Hepatic stellate cell (primary cell): ENCODE measurements at places on chromosomes 2 and 18.
A peak's percentile ranks its signal among the peaks of the same experiment; 100 is the strongest.

- DNase-seq: no peak
These were observed 274.5 kb downstream of the TMX3 start for GRCh38 chr18:68440433-68440832.

- DNase-seq: no peak
These were observed 244.9 kb upstream of the CXCR4 start for GRCh38 chr2:136362676-136363390.

- DNase-seq: no peak
These were observed 1.2 kb downstream of the OTX1 start for GRCh38 chr2:63051795-63052333.

- DNase-seq: no peak
These were observed 13.2 kb downstream of the ITM2C start for GRCh38 chr2:230877759-230878598.

- no peak for DNase-seq
These were observed 24.1 kb downstream of the INPP4A start for GRCh38 chr2:98468621-98469236.

- DNase-seq: no peak
These were observed 32.6 kb upstream of the KCMF1 start for GRCh38 chr2:84938194-84938879.

DNA sequence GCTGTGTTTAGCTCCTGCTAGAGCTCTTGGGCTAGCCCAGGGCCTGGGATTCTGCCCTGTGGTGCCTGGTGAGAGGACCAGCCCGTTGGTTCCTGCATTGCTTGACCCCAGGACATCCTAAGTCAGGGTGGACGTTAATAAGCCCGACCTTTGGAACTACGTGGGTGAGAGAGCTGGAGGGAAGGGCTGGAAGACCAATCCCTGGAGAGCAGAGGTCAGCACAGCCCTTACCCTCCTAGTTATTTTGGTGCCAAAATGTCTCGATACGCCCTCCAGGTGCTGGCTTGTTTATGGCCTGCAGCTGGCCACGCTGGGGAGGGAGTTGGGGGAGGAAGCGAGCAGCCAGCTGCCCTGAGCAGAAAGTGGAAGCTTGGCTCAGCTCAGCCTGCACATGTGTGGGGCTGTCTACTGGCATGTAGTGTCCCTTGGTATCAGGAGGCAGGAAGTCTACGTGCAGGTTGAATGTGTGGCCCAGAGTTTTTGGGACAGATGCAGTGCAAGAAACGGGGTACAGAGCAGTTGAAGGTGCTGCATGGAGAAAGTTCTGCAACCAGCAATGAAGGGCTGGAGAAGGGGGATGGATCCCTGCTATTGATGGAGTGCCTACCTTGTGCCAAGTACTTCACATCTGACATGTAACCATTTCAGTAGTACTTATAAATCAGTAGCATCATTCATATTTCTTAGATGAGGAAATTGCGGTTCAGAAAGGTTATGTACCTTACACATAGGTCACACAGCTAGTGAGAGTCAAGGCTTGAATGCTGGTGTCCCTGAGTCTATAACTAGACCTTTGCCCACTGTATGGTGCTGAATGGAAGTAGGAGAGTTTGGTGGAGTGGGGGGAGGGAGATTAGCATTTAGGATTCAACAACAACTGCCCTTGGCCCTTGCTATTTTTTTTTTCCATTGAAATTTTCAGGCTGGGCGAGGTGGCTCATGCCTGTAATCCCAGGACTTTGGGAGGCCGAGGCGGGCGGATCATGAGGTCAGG is 5.0 kb upstream of the DGKD start:
- no peak for DNase-seq

- DNase-seq: no peak
These were observed at the start of gene ARHGAP15 for GRCh38 chr2:143128681-143129580. TSS of gene ARHGAP15 (plus strand) at chr2:143129419.

DNA sequence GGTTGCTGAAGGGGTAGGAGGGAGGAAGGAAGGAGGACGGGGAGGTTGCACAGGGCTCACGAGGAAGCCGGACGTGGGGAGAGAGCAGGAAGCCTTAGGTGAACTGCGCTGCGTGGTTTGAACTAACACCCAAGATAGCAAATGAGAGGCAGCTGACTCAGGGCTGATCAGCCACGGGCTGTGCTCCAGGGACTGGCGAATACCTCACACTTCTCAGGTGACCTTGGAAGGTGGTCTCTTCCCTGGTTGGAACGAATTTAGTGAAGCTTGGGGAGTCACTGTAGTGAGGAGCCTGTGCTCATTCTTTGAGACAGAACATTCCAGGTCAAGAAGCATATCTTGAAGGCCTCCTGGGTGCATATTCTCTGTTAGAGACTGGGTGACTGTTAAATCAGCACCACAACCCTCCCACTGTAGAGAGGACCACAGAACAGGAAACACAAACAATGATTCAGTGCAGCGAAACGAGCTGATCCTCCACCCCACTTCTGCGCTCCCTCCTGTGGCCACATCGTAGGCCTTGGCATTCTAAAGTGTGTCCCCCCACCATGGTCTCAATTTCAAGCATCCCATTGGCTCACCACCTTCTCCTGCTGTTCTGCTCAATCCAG is 33.8 kb downstream of the TOGARAM2 start:
- peak; percentile 92 for DNase-seq

GRCh38 chr2:29747786-29748470 is 173.5 kb downstream of the ALK start:
- DNase-seq: peak; percentile 79

DNA sequence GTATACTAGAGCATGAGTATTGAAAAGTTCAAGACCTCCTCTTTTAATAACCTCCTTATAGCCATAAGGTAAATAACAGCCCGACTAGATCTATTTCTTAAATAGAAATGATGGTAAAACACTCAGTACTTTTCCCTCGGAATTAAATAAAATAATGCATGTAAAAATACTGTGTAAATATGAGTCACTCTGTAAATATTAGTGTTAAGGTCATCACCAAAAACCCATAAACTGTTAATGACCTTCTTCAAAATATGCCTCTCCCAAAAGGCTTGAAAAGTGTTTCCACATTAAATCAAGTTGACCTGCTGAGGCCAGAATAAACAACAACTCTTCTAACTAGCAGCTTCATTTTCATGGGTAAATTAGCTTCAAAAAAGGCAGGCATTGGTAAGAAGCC is 25.3 kb upstream of the BZW1 start:
- no peak for DNase-seq

DNA sequence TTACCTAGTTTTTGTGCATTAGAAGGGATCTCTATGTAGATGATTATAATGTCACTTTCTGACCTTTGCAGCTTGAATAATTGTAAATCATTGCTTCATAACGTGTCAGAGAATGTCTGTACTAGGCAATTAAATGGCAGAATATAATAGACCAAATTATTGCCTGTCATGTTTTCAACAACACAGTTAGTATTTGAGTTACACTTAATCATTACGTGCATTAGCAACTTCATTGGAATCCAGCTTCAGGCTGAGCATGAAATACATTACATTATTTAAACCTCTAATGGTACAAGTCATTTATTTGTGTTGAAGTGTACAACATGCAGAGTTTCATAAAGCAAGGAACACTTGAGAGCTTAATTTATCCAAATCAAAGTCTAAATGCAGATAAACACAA is 48.0 kb downstream of the ZNF407 start:
- no peak for DNase-seq
